ENCODE measurements at places on chromosomes 2 and 18.
A peak's percentile ranks its signal among the peaks of the same experiment; 100 is the strongest.

GRCh38 chr18:73283788-73284187, 416.0 kb upstream of the NETO1 start:
- DNase-seq, result no peak

GRCh38 chr2:74317701-74318100, 25.5 kb downstream of the SLC4A5 start:
- DNase-seq, result no peak

GRCh38 chr2:102191501-102191900, 4.7 kb downstream of the IL1RL2 start:
- no peak for DNase-seq

GRCh38 chr2:169087757-169088379, 18.5 kb downstream of the DHRS9 start:
- DNase-seq, result no peak

DNA sequence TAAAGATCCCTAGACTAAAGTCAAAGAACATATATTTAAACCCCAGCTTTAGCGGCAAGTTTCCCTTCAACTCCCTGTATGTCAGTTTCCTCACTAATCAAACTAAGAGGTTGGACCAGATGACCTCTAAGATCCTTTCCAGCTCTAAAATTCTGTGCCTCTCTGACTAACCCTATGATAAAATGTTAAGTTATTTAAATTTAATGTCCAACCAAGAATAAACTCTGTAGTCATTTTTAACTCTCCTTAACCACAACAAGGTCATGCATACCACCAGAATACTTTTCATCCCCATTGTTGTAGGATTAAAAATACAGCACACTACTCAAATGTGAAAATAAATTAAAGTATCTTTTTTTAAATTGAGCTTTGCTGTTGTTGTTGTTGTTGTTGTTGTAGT, 5.2 kb upstream of the PDE1A start:
- no peak for DNase-seq

- no peak for DNase-seq
Observed at GRCh38 chr2:41907141-41907540, 140.7 kb upstream of the PKDCC start.

DNA sequence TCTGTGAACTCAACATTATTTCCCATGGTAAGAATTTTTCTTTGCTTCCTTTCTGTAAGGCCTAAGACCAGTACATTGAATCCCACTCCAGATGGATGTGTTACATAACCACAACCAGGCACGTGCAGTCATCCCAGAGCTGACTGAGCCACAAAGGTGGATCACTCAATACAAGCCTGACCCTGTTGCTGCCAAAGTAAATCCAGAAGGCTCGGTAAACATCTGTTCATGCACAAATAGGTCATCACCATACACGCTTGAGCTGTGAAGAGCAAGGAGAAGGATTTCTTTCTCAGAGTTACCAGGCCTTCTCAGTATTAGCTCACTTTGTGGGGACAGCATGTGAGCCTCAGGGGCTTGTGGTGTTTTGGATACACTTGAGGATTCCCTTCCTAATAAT, 791.4 kb upstream of the FANCL start:
- DNase-seq, result no peak

DNA sequence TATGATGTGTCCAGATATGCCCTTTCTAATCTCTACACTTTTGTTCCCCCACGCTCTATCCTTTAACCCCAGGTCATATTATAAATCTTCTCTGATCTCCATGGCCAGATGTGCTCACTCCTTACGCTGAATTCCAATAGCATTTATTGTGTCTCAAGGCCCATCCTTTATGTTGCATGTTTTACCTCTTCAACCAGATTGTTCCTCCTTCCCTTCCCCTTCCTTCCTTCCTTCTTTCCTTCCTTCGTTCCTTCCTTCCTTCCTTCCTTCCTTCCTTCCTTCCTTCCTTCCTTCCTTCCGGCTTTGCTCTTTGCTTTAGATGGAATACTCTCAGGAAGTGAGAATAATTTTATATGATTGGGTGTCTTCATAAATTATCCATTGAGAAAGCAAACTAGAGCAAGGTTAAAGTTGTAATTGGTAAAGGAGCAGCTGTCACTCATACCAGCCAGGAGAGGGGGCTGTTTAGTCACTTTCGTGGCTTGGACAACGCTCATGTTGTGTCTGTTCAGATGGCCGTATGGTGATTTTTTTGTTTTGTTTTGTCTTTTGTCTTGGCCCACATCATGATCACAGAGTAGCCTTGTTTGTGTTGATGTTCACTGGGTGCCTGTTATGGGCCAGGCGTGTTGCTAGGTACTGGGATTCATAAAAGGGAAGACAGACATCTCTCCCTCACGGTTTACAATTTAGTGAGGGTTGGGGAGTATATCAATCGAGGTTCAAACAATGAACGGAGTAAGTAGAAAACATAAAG, 68.0 kb downstream of the DAW1 start:
- DNase-seq, result no peak

GRCh38 chr2:105139556-105140239, 101.8 kb downstream of the MRPS9 start:
- DNase-seq, result no peak

- DNase-seq, result no peak
Observed at GRCh38 chr2:20037660-20038059, 13.8 kb downstream of the LAPTM4A start.

- DNase-seq, result no peak
Observed at GRCh38 chr2:163255086-163255485, 416.5 kb upstream of the KCNH7 start.

- no peak for DNase-seq
Observed at GRCh38 chr2:113705982-113706523, 50.4 kb downstream of the SLC35F5 start.

- DNase-seq, result no peak
Observed at GRCh38 chr2:190791976-190792575, 88.5 kb upstream of the GLS start.

DNA sequence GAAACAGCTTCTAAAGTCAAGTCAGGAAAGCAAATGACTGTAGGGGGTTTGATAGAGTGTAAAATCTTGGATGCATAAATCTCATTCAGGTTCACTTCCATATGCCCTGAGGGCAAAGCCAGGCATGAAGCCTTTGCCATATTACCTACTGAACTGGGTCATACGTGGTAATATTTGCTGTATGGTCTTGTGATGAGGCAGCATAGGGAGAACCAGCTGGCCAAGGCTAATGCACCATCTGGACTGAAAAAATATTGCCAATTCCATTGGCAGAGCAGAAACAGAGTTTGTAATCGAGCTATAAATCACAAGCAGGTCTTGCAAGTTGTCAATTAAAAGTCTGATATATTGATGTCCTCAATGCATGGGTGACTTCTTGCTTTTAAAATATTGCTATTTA, 243.8 kb downstream of the ERBB4 start:
- no peak for DNase-seq

DNA sequence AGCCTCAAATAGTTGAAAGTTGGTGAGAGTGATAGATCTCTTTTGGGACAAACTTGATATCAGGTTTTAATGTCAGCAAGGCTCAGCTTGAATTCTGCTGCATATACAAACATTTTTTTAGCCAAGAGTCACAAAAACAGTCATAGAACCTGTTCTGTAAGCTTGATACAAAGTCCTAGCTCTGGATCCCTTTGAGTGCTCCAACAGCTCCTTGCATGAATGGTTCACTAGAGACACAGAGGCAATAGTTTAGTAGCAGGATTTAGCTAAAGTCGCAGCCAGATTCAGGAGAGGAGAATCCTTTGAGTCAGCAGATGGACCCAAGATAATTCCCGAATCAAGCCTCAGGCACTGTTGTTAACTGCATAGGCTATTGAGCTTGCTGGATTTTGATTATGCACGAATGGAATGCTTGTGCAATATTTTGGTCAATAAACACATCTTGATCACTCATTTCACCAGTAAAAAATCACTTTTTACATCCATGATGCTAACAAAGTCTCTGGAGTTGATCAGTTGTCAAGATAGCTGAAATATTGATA, 148.6 kb downstream of the KLHL14 start:
- DNase-seq, result no peak

GRCh38 chr2:159140070-159140769, 146.3 kb downstream of the WDSUB1 start:
- no peak for DNase-seq

DNA sequence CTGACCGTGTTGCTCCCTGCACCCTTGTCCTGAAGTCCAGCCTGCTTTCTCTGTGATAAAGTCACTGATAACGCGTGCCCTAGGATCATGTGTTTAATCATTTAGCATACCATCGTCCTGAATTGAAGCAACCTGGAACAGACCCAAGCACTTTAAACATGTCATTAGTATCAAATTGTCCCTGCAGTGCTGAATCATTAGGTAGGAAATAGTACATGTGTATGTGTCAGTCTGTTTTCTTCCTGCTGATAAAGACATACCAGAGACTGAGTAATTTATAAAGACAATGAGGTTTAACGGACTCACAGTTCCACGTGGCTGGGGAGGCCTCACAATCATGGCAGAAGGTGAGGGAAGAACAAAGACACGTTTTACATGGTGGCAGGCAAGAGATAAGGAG, 2.8 kb downstream of the ASB18 start:
- DNase-seq, result no peak

DNA sequence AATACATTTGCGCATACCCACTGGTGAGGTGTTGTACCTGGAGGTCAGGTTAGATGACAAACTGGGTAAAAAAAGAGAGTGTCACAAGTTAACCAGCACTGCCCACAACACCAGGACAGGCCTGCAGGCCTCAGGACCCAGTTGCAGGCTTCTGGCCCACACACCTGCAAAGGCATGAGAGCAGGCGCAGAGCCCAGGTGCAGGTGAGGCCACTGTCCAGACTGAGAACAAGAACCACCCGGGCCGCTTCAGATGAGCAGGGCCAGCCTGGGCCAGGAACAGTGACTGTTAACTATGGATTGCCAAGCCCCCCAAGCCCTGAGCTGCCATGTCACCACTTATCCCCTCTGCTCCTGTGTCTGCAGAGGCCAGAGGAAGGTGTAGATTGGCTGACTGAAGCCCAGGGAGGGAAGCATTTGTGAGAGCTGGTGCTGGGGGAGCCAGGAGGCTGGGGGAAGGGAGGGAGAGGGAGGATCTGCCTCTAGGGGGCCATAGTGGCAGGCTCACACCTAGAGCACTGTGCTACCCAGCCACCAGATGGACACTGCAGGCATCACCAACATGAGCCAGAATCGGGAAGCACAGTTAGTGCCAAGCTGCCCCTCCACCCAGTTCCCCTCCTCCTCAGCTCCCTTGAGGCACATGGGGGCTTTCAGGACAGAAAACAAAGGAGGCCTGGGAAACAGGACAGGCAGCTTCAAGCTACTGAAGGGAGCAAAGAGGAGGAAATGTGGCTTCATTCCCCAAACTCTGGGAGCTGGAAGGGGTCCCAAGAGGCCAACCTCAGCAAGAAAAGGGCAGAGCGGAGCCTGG, 35.4 kb downstream of the SFXN5 start:
- DNase-seq, result no peak

- DNase-seq, result no peak
Observed at GRCh38 chr18:9870431-9871008, 15.3 kb upstream of the TXNDC2 start.

GRCh38 chr2:199911052-199911876, at the start of gene C2orf69:
C2orf69 (plus strand) TSS chr2:199911293; CDS start chr2:199911439, 146 bp downstream.
- DNase-seq, result peak; percentile 94

DNA sequence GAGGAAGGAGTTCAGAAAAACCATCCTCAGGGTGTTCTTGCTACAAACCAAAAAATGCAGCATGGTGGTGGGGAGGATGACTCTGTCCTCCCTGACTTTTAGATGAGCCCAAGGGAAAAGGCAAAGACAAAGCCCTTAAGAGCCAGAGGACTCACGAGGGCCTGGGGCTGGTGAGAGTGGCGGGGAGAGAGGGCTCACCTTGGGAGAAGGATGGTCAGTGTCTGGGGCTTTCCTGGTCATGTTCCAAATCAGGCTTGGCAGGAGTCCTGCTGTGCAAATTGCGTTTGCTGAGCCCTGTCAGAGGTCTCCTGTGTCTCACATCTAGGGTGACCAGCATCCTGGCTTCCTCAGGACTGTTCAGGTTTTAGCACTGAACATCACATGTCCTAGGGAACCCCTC, 4.7 kb downstream of the UGT1A1 start:
- no peak for DNase-seq

- DNase-seq, result no peak
Observed at GRCh38 chr2:21361384-21361783, 237.6 kb downstream of the TDRD15 start.

DNA sequence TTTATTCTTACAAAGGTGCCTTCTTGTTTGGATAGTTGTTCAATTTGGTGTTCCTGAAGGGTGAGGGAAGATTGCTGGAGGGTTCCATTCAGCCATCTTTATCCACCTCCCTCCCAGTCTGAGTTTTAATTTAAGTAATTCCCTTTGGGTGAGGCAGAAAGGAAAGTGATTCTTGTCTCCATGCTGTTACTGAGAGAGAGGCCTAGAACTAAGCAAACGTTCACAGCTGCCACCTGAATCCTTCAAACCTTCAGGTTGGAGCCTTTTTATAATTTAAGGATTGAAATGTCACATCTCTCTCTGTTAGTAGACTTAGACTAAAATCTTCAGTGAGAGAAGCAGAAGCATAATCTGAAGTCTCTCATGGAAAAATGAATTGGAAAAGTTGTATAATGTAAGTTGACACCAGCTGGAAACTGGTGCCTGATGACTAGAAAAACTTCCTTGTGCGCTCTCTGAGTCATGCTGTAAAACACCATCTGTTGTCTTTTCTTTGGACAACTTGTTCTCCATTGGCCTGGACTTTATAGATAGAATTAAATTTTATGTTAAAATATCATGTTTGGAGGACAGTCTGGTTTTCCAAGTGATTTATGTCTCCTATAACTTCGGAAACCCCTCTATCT, 14.6 kb downstream of the STRADB start:
- DNase-seq, result no peak

GRCh38 chr18:26721854-26722564, 143.5 kb downstream of the AQP4 start:
- DNase-seq, result no peak

GRCh38 chr2:192413812-192414681, 219.3 kb upstream of the TMEFF2 start:
- DNase-seq, result no peak

DNA sequence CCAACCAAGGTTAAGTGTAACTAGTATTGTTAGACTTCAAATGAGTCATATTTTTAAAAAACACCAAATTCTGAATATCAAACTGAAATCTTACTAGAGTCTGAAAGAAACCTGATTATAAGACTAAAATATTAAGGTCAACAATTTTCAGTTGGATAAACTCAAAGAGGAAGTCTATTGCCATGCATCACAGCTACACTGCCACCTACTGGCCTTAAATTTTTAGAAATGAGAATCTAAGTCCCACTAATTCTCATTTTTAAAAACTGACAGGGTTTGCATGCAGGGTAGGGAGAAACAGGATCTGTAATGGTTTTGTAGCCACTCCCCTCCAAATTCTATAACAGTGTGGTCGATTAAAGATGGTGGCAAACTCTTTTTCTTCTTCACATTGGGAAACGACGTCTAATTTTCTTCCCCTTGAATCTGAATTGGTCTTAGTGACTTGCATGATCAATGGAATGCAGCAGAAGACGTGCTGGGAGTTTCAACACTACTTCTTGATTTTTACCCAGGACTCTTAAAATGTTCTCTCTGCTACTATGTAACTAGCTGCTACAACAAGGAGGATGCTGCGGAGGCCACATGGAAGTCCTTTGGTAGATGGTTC, 176.1 kb upstream of the SESTD1 start:
- peak; percentile 29 for DNase-seq

- DNase-seq, result no peak
Observed at GRCh38 chr2:192059266-192059665, 135.5 kb downstream of the TMEFF2 start.

All from CD4-positive, alpha-beta T cell treated with Interleukin-21 for 1 hour (primary cell).